CD4-positive, alpha-beta T cell treated with Interleukin-4 for 4 hours (primary cell): ENCODE measurements at places on chromosomes 16 and 17.
A peak's percentile ranks its signal among the peaks of the same experiment; 100 is the strongest.

GRCh38 chr17:65403626-65404025 is 157.8 kb downstream of the AXIN2 start:
- no peak for DNase-seq

DNA sequence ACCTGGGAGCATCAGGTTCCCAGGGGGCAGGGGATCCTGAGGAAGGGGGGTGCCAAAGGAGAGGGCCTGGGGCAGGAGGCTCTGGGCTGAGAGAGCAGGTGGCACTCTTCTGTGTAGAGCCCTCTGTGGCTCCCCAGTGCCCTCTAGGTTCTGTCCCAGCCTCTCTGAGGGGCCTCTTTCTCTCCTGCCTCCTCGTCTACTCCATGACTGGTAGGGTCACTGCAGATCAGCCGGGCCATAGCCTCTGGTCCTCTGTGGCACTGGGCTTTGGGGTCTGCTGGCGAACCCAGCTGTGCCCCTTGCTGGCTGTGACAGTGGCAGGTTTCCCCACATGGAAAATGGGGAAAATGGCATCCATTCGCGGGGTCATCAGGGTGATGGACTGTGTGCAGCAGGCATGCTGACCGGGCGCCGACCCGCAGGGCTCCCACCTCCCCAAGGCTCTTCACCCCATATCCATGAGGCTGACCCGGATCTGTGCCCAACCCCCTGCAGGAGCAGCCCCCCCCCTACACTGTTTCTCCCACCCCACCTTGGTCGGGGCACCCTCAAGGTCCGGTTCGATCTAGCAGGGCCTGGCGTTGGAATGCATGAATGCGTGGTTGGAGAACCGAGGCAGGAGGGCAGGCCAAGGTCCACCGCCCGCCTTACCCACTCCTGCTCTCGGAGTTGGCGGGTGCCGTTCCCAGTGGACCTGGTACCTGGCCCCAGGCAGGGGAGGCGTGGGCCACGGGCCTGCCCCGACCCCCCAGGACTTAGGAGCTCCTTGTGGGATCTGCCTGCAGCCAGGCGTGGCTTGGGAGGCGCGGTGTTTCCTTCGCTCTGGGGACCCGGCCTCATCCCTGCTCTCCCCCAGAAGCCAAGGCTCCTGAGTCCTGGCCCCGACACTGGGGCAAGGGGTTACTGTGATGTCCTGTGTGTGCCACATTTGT is 6.5 kb downstream of the GLIS2 start:
- DNase-seq: no peak

DNA sequence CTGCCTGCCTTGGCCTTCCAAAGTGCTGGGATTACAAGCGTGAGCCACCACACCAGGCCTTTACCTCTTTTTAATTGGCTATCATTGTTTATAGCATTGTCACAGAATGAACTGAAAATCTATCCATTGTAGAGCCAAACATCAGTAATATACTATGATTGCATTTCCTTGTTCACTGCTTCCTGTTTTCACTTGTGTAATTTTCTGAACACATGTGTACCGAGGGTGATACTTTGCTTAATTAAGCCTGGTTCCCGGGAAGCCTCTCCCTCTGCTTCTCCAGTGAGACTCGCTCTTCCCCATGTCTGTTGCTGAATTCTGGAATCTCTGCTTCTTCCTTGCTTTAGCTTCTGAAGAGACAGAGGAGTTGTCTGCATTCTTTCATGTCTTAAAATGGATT is 33.1 kb downstream of the POLR3E start:
- DNase-seq: no peak

DNA sequence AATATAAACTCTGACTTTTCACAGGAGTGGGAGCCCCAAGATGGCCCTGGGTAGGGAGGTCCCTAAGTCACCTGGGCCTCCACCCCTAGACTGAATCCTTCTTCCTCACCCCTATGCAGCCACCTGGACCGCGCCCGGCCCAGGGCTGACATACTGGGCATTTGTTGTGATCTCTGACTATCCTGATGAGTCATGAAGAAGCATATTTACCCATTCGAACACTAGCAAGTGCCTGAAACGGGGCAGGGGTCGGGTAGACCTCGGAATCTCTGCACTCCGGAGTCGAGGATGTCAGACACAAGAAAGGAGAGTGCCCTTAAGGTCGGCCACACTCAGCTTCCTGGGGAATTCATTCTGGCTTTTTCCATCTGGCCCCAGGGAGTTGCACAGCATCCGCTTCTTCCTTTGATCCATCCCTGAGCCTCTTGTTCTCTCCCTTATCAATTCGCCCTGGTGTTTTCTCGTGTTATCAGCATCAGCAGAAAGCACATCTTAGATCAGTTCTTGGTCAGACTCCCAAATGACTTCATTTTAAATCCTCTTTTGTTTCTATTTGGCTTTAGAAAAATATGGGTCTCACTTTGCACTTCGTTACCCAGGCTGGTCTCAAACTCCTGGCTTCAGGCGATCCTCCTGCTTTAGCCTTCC is 10.4 kb downstream of the METTL22 start:
- DNase-seq: no peak

DNA sequence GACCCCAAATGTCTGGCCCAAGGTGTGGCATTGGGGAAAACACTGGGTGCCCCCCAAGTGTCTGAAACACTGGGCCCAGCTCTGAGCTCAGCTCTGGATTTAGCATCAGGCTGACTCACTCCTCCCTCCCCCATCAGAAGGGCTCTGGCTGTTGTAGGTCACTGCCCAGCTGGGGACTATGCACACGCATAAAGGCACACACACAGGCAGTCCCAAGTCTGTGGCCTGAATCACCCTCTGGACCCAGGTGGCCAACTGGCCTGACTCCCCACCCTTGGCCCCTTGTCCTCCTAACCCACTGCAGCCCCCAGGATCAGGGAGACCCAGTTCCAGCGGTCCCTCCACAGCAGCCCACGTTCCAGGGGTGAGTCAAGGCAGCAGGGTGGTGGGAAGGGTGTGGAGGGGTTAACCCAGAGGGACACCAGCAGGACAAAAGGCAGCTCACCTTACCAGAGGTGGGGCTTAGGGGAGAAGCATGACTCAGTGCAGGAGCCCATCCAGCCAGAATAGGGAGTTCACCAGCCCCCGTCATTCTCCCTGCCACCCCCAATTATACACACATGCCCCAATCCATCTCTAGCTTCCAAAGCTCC is 47.0 kb downstream of the MYO18A start:
- no peak for DNase-seq

DNA sequence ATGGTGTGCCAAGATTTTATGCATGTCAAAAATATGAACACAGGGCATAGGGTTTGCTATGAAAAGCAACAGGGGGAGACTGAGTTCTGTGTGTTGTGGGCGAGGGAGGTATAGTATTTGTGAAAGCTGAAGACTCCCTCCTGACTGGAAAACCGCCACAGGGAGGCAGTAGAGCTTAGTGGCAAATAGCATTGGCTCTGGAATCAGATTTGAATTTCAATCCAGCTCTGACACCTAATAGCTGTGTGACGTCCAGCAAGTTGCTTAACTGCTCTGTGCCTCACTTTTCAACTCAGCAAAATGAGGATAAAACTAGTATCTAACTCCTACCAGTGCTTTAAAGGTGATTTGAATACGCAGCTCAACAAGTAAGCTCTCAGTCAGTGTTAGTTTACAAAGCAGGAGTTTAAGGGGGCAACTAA is 22.0 kb downstream of the KPNA2 start:
- DNase-seq: peak; percentile 59

DNA sequence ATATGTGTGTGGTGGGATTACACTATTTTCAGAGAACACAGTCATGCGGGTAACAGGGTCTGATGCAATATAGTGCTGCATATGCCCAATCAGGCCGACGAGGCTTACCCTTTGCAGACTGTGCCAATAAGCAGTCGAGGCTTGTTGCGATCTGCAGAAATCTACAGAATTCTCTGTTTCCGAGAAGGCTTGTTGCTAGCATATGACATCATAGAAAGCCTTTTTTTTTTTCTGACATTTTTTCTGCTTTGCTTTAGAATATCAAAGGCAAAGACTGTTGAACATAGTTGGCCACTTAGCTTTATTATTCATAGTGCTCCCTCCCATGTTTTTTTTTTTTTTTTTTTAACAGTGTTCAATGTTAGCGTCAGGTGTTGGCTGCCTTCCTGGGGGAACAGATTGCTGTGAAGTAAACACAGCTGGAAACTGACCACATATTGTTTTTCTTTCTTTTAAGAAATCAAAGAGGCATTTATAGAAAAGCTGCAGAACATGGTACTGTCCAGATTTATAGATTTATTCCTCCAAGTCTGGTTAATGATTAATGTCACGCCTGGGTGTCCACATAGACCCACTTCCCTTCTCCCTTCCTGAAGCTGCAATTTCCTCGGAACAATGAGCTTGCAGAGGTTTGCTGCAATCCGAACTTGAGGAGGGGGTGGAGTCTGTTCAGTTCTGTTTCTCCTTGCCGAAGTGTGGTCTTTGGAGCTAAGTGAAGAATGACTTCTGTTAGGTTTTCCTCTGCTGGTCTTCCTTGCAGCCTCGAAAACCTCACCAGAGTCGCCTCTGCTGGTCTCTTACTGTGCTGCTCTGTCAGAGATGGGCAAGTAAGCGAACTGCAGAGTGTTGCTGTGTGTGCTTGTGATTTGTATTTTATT is 87.3 kb downstream of the MAP2K6 start:
- no peak for DNase-seq

- peak; percentile 33 for DNase-seq
Observed at GRCh38 chr17:10151667-10152496, 46.5 kb downstream of the GAS7 start.

DNA sequence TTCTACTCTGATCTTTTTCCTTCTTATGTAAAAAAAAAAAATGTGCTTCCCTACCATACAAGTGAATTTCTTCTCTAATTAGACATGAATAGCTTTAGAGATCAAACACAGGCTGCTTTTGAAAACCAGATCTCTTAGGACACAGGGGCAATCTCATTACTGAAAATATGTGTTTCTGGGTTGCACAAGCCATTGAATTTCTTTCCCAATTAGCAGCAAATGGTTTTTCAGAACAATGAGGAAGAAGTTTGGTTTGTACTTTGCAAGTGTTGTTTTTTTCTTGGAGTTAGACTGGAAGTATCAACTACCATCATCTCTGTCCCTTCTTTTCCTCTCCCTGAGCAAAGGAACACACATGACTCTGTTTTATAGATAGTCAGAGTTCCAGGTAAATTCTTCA is 5.6 kb upstream of the ANKS4B start:
- DNase-seq: no peak

- DNase-seq: no peak
Observed at GRCh38 chr17:80997424-80998117, 5.9 kb downstream of the CHMP6 start.

GRCh38 chr17:3891626-3892094 is 1.2 kb downstream of the CAMKK1 start:
- no peak for DNase-seq

GRCh38 chr17:44766409-44767038 is 7.7 kb downstream of the ADAM11 start:
- DNase-seq: no peak

- no peak for DNase-seq
Observed at GRCh38 chr17:64424324-64424849, 24.5 kb upstream of the MILR1 start.

GRCh38 chr16:50247906-50248608 is 18.3 kb upstream of the ADCY7 start:
- no peak for DNase-seq

- peak; percentile 16 for DNase-seq
Observed at GRCh38 chr17:73232587-73233373, 28.9 kb downstream of the CPSF4L start.

GRCh38 chr17:29844339-29845048 is 85.5 kb downstream of the SSH2 start:
- no peak for DNase-seq

DNA sequence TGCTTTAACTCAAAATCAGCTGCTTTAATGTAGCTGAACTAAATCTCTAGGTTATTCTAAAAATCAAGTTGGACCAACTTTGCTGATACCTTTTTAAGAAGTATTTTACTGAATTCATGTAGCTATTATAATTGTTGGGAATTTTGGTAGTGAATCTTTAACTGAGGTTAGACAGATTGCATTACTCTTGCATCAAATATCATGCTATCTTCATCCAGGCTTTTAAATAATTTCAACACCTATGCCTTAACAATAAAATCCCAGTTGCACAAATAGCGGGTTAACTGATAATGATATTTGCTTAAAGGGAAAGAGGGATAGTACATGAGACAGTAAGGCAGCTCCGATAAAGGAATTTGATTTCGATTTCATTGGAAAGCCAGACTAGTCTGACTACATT is 241.3 kb upstream of the TBX2 start:
- no peak for DNase-seq

DNA sequence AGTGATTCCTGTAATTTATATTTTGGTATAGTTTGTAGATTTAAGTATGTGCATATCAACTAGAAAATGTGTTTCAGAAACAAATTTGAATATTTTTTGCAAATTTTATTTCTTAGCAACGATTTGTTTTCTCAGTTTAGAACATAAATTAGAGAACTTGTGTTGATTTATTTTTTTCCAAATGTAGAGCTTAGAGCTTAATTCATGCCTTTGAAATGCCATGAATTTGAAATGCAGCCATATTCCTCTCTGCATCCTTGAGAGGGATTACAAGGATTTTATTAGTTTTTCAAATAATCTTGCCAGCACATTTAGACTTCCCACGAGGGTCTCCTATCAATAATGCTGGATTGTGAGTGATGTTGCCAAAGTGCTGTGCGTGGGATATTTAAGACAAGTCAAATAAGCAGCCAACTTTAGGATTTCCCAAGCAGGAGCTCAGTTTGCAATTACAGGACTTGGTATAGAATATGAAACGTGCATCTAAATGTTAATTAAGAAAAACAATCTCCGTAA is 6.7 kb upstream of the SMPD3 start:
- DNase-seq: no peak

GRCh38 chr17:81152288-81152828 is 12.9 kb upstream of the PVALEF start:
- no peak for DNase-seq

- peak; percentile 50 for DNase-seq
Observed at GRCh38 chr16:12095275-12096156, 119.0 kb downstream of the SNX29 start.

GRCh38 chr16:11692171-11692570 is 23.9 kb downstream of the SNN start:
- no peak for DNase-seq

GRCh38 chr17:64505340-64506200 is 519 bp downstream of the DDX5 start:
- DNase-seq: peak; percentile 94

DNA sequence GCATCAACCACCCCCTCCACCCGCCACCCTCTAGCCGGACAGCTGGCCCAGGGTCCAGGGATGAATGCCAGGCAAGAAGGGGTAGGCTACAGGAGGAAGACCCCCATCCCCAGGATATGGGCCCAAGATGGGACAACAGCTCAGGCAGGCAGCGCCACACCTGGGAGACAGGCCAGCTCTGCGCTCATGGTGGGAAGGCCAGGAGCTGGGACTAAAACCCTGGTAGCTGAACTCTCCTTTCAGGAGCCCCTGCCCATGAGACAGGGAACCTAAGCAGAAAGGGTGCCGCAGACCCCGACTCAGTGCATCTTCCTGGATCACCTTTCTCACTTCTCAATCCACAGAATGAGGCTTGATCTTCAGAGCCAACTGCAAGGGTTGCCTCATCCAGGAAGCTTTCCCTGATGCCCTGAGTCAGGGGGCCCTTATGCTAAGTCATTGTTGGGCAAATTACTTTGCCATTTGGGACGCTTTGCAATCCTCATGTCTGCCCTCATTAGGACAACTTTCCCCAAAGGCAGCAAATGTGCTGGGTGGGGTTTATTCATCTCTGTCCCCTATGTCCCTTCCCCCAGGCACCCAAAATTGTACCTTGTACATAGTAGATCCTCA is 9.0 kb downstream of the ZDHHC1 start:
- DNase-seq: no peak
